ENCODE measurements at places on chromosomes 1 and 21. TPM values are rescaled to one million over a fixed set of nuclear protein-coding genes. Genes with fewer than 3 reads are reported as not detected.

GRCh38 chr1:2583331-2583791, 3.2 kb upstream of the PRXL2B start:
- DNase-seq, result no peak

ARMH1 gene
- 0.15 TPM for total RNA-seq

RIPPLY3 gene
- not detected for total RNA-seq

RHD gene
- total RNA-seq, result 0.66 TPM
